GM03348 (cell line): ENCODE measurements at places on chromosomes 7 and 10.
A peak's percentile ranks its signal among the peaks of the same experiment; 100 is the strongest.

DNA sequence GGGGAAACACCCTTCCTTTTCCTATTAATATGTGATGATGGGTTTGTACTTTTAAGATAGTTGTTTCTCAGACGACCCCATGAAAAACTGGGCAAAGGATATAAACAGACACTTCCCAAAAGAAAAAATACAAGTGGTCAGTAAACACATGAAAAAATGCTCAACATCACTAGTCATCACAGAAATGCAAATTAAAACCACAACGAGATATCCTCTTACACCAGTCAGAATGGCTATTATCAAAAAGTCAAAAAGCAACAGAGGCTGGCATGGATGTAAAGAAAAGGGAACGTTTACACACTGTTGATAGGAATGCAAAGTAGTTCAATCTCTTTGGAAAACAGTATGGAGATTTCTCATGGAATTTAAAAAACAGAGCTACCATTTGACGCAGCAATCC is 111.4 kb upstream of the ZEB1 start:
- no peak for DNase-seq

- peak; percentile 62 for DNase-seq
Measured at GRCh38 chr7:28688651-28689050, 269.5 kb downstream of the TRIL start.

DNA sequence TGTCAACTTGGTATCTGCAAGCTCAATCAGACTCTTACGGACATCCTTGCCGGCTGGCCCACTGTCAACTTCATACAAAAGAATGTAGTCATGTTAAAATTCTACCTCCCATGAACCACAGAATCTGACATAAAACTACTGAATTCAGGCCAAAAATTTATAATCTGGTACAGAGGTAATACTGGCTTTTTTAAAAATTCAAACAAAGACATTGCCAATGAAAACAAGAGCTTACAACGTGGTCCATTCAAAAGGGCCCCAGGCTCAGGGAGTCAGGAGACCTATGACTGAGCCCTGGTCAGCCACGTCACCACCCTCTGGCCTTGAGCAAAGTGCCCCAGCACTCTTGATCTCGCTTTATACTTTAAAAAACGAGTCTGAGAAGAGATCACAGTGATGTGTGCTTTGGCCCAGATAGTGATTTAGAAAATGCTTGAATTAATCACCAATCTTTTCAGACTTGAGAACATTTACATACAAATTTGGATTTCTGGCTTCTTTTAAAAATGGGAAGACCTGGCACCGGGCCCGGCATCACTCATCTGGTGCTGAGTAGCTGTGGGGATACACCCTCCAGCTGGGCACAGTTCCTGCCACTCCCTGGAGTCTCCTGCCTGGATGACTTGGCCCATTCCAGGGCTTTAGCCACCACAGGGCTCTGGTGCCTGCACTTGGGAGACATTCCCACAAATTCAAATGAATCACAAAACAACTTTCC is 94.1 kb downstream of the PIP4K2A start:
- DNase-seq, result peak; percentile 89

GRCh38 chr10:15068802-15069201 is 19.8 kb downstream of the ACBD7 start:
- DNase-seq, result peak; percentile 55

DNA sequence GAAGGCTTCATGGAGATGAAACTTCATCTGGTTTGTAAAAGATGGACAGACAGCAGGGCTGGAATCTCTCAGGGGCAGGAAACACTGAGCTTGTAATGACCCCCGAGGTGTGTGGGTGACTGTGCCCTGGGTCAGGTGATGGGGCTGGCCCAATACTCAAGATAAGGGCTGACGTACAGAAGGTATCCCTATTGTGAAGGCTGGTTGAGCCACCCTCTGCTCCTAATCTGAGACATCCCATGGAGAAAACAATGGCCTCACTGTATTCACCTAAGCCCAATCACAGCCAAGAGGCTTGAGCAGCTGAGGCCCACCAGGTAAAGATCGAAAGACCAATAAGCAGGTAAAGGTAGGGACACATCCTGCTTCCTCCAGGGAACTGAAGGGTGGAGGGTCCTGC is 34.8 kb upstream of the NUB1 start:
- DNase-seq, result no peak

DNA sequence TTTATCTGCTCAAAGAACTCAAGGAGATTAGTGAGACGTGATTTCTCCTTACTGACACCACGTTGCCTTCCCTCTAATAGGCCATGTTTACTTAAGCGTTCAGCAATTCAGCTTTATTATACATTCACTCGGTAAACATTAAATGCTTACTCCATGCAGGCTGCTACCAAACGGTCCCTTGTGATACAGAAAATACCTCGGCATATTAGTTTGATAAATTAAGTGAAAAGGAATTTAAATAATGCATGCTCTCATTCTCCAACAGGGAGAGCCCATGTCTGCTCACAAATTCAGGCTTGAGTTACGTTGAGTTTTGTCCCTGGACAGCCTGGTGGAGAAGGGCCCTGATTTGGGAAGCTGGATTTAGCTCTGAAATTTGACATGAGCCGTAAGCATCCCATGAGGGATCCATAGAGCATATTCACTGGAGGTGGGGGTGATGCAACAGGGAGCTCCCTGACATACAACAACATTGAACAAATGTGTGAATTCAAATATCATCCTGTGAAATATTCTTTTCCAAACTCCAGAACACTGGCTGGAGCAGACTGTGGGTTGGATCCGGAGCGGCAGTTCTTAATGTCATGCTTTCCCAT is 86.3 kb downstream of the TBXAS1 start:
- DNase-seq, result no peak

- DNase-seq, result peak; percentile 53
Measured at GRCh38 chr7:129494041-129494440, 8.3 kb upstream of the SMKR1 start.

DNA sequence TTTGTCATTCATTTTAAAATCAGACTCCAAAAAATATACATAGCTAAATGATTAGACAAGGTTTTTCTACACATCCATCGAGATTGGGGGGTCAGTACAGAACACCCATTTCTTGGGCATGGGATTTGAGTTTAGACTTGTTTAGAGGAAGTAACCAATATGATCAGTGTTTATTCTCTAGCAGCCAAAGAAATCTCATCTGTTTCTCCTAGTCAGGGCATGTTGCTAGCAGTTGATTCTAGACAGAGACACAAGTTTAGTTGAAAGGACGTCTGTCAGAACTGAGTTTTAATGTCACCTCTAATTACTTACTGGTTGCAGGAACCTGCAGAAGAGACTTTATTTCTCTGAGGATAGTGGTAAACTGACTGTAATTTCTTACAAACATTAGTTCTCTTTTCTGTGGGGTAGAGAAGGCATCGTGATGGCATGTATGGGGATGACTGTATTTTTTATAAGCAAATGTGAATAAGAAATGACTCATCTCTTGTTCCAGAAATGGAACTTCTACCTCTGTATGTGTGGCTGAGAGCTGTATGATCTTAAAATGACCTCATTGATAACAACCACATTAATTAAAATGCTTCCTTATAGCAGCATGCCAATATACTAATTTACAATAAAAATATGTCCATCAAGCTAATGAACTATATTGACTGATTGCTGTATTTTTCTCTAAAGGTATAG is 30.6 kb upstream of the RHOBTB1 start:
- DNase-seq, result no peak

GRCh38 chr7:1853986-1854865 is 184.1 kb downstream of the ELFN1 start:
- no peak for DNase-seq

DNA sequence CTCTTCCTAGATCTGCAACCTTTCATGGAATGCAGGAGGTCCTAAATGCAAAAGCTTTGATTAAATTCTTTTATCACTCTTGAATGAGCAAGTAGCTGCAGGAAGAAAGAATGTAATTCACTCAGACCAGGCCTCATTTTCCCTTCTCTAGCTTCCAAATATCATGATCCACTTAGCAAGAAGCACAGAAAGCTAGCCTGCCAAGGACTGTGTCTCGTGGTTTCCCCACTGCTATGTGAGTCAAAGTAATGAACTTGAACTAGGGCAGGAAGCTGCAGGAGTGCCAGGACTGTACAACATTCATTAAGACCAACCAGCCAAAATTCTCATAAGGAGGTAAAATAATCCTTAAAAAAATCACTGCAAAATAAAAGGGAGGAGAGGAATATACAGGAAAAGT is 379.2 kb downstream of the CALN1 start:
- no peak for DNase-seq

DNA sequence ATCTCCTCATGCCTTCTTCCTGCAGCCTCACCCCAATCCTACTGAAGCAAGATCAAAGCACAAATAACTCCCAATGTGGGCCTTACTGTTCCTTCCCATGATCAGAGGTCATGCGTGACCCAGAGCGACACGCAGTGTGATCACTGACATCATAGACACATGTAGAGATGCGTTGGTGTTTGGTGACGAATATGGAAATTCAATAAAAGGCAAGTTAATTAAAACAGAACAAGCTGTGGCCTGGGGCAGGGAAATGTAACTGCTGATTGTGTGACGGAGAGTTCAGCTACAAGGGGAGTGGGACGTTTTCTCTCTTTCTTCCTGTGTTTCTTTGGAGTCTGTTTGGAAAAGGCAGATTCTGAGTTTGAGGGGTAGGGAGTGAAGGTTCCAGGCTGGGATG is 34.8 kb upstream of the CARD11 start:
- no peak for DNase-seq

- DNase-seq, result no peak
Measured at GRCh38 chr7:151035026-151035717, 6.9 kb downstream of the ABCB8 start.

GRCh38 chr10:22681783-22682183 is 32.6 kb downstream of the PIP4K2A start:
- DNase-seq, result peak; percentile 54

- no peak for DNase-seq
Measured at GRCh38 chr7:24169077-24169624, 114.8 kb upstream of the NPY start.

DNA sequence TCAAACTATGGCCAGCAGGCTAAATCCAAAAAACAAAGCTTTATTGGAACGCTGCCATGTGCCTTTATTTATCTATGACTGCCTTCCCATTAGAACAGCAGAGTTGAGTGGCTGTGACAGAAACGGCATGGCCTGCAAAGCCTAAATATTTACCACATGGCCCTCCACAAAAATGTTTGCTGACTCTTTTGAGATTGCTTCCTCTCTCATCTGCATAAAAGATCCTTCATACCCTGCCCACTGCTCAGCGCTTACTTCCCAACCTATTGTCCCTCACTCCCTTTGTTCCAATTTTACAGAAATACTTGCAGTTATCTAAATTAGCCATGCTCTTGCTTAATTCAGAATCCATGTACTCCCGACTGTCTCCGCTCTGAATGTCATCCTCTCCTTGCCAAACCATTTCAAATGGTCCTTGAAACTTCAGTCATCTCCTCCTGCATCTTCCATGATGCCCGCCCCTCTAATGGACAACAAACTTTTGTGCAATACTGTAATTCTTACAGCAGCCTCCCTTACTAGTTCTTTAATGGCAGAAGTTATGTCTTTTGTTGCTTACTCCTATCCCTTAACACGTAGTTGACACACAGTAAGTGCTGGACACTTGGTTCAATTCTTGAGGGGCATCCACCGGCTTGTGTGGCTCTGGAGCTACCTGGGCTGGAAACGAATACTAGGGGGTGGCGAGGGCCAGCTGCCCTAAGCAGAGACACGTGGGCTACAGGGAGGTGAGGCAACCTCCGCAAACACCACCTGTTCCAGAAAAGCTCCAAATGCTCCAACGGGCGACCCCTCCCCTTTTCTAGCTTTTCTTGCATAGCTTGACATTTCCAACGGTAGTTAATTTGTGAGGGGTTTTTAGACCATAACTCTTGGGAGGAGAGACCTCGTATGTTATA is 832 bp downstream of the XRCC2 start:
- no peak for DNase-seq

DNA sequence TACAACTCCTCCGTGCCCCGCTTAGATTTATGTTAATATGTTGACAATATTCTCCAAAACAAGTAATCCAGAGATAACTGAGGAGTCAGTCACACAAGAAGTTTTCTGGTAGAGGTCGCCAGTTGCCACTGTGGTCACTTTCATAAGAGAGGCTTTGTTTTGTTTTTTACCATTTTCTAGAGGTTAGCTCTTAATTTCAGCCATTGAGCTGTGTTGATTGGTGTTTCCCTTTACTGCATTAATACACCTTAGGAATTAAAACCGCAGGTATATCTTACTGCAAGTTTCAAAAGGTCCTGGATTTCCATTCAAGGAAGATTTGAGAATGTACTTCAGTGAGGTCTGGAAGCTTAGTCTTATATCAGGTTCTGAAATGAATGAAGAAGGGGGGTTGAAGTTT is 3.5 kb downstream of the BMI1 start:
- no peak for DNase-seq

DNA sequence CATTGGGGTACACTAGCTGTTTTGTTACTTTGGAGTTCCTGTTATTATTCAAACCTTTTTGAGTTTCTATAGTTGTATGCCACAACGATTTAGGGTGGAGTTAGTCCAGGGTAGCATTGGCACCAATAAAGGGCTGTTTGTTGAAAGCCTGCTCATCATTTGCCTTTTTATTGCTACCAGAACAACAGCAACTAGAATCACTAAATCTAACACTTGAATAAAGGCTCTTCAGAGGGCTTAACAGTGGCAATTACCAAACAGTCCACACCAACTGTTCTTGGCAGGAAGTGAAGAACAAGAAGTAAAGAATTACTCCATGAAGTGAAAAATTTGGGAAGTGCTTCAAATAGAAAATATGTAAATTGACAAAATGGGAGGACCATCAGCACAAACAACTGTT is 621.4 kb downstream of the PHTF2 start:
- no peak for DNase-seq

GRCh38 chr10:103049237-103049636 is 131.1 kb downstream of the CNNM2 start:
- no peak for DNase-seq

- no peak for DNase-seq
Measured at GRCh38 chr10:103658049-103658577, 164.6 kb downstream of the NEURL1 start.

GRCh38 chr7:17090751-17091150 is 207.7 kb upstream of the AHR start:
- DNase-seq, result peak; percentile 72

DNA sequence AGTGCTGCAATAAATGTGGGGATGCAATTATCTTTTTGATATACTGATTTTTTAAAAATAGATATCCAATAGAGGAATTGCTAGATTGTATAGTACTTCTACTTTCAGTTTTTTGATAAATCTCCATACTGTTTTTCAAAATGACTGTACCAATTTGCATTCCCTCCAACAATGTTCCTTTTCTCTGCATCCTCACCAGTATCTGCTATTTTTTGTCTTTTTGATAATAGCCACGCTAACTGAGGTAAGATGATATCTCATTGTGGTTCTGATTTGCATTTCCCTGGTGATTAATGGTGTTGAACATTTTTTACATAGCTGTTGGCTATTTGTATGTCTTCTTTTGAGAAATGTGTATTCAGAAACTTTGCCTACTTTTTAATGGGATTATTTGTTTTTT is 217.7 kb upstream of the MTPN start:
- DNase-seq, result no peak

- DNase-seq, result no peak
Measured at GRCh38 chr7:83149466-83149865, 13.2 kb downstream of the PCLO start.

DNA sequence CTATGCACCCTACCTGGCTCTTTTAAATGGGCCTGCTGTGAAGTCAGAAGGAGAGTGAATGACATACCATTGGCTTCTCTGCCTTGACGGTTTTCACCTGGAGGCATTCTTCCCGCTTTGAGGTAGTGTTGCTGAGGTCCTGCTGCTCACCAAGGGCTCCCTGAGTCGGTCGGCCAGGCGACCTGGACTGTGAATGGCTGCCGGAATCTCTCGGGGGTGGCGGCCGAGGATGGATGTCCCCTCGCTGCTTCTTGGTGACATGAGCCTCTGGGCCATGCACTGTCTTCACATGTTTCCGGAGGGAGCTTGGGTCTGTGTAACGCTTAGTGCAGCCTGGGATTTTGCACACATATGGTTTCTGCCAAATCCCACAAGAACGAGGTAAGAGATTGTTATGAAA is 264.7 kb downstream of the GLI3 start:
- DNase-seq, result no peak
